ENCODE measurements at places on chromosomes 13 and 19.

DNA sequence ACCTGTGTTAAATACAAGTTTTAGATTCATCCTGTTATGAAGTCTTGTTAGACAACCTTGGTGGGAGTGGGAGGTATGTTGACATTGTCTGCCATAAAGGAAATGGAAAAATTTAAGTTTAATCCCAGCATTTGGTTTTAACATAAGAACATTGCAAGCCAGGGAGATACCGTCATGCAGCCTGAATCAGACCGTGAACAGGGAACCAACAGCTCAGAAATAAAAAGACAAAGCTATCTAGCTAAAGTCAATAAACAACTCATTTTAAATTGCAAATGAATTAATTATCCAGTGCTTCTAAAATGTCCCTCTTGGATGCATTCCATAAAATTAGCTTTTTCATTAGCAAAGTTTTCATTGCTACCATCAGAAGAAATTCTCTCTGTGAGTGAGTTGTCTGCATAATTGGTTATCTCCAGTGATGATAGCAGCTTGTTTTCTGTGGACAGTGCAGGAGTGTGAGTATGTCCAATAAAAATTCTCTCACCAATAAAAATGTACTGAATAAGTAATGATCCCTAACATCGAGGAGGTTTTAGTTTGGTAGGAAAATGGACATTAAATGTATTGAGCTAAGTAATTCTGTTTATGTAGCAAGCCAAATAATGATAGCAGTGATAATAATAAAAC, 170.6 kb upstream of the TMTC4 start:
- DNase-seq: no peak

GRCh38 chr19:46713781-46714443, 3.0 kb downstream of the PRKD2 start:
- DNase-seq: peak; percentile 78

DNA sequence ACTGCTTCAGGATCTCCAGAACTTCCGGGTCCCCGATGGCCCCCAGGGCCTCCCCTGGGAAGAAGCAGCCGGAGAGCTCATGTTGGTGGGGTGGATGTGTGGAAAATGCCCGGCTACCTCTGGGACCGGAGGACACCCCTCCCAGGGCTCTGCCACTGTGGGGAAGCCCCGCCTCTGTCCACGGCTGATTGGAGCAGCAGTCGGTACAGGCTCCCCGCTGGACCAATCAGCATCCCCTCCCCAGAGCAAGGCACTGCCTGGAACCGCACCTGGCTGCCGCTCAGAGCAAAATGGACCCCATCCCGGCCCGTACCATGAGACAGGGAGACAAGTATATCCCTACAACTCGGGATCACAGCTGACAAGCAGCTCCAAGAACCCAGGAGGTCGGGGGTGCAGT, 6.4 kb downstream of the DOHH start:
- peak; percentile 76 for DNase-seq

DNA sequence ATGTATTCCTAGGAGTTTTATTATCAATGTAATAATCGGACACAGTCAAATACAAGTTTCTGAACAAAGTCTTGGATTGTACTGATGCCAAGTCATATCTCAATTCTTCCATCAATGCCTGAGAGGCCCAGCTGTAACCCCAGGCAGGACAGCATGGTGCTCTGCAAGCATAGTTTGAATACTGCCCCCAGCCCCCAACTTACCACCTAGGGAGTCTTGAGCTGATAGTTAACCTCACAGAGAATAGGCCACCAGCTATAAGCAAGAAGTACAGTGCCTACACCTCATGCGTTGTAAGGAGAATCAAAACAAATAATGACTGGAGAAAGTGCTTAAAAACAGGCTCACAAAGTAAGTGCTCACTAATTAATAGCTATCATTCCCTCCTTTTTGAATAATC, 2.7 kb downstream of the PROSER1 start:
- no peak for DNase-seq

- no peak for DNase-seq
Measured at GRCh38 chr19:29016926-29017760, 195.8 kb downstream of the UQCRFS1 start.

DNA sequence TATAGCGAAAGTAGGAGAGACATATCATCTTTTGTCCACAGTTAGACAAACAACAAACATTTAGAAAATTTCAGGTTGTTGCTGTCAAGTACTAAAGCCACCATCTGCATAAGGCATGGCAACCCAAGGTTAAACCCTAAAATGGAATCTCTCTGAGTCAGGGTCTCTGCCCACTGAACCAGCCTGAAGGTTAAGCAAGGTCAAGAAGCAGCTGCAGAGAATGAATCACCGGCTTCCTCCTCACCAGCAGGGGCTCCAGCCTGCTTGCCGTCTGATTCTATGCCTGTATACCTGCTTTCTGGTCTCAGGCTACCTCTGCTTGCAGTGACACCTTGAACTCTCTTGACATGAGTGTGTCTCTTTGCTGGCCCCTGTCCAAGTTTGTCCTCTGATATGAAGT, 726.2 kb upstream of the SGCG start:
- DNase-seq: no peak

GRCh38 chr13:48490241-48490640, 42.6 kb downstream of the RCBTB2 start:
- no peak for DNase-seq

GRCh38 chr13:47337781-47338507, 441.1 kb upstream of the HTR2A start:
- no peak for DNase-seq

DNA sequence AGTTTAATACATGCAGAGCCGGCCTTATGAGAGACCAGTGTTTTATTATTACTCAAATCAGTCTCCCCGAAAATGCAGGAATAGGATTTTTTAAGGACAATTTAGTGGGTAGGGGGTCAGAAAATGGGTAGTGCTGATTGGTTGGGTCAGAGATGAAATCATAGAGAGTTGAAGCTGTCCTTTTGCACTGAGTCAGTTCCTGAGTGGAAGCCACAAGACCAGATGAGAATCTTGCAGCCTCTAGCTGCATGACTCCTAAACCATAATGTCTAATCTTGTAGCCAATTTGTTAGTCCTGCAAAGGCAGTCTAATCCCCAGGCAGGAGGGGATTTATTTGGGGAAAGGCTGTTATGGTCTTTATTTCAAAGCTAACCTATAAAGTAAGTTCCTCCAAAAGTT, 1163.9 kb downstream of the DIAPH3 start:
- no peak for DNase-seq

DNA sequence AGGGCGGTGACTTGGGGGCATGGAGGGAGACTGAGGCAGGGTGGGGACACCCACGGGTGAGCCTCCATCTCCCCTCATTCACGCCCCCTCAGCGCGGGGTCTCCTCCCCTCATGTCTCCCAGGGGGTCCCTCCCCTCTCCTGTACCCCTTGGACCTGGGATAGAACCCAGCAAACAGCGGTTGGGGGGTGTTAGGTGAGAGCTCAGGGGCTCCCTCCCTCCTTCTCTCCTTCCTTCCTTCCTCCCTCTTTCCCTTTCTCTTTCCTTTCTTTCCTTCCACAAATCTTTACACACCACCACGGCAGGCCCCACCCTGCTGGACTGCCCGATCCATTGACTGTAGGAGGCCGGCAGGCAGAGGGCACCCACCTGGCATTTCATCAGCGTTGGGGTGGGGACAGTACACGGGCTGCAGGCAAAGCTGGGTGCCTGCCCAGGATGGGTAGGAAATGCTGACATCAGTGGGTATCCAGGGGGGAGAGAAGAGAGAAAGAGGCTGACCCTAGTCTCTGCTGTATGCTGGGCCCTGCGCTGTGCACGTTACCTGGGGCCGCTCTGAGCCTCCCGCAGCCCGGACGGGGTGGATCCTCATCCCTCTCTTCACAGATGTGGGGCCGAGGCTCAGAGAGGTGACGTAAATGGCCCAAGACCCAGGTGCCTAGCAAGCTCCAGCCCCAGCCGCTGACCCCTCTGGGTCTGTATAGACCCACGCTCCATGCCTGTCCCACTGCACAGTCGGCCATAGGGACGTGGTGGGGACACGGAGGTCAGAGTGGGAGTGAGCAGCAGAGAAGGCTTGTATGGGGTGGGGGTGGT, 3.5 kb downstream of the SSC5D start:
- DNase-seq: no peak

DNA sequence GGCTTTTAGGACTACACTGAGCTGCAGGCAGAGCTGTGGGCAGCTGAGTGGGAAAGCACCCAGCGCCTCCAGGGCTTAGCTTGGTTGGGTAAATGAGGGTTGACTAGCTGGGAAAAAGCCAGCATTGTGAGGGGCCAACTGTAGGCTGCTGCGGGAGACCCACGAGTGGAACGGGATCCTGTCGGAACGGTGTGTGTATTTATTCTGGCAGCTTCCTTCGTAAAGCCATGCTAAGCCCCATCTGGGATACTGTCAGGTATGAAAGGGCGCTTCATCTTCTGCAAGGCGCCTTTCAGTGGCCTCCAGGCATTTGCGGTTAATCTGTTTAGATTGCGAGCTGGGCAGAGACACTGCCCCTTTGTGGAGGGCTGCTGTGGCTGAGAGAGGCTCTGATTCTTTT, 39.5 kb upstream of the CNMD start:
- no peak for DNase-seq

DNA sequence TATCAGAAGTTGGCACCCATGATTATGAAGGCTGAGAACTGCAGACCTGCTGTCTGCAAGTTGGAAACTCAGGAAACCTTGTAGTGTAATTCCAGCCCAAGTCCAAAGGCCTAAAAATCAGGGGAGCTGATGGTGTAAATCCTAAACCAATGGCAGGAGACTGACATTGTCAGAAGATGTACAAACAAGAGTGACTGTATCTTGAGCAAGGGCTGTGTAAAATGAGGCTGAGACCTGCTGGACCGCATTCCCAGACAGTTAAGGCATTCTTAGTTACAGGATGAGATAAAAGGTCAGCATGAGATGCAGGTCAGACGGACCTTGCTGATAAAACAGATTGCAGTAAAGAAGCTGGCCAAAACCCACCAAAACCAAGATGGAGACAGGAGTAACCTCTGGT, 147.7 kb downstream of the COG6 start:
- DNase-seq: no peak

DNA sequence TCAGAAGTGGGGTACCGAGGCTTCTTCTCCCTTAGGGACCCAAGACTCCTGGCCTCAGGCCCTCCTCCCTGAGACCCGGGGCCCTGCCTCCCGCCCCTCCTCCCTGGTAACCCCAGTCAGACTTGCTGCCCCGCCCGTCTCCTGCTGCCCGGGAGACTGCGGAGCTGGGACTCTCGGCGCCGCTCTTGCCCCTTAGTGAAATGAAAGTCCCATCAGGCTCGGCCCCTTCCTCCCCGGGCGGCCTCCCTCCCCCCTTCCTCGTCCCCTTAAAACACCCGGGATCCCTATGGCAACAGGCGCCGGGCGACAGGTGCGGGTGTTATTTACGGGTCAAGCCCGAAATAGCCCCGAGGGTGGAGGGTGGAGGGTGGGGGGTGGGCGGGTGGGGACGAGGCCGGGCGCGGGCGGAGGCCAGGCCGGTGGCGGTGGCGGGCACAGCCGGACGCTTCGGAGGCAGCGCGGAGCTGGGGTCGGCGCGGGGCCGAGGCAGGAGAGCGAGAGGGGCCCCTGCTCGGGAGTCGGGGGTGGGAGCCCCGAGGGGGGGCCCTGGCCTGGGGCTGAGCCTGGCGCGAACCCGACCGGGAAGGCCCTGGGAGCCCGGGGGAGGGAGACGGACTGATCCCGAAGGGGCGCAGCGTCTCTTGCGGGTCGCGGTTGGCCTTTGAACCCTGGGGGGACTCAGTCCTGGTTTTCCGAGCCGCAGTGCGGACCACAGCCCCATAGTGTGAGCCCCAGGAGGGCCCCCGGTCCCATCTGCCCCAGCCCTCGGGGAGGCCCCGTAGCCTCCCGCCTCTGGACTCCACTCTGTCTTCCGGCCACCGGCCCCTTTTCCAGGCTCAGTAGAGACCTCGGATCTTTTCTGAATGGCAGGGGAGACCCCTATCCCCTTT, at the start of gene CACNG6:
TSS of gene CACNG6 (plus strand) at position 414 of the 890 bp plus-strand sequence. CDS start 1,241 bp downstream, outside the sequence.
- DNase-seq: no peak

- DNase-seq: no peak
Measured at GRCh38 chr19:45663800-45664199, 4.2 kb upstream of the GIPR start.

GRCh38 chr19:8392017-8392591, 1.9 kb downstream of the RAB11B start:
- DNase-seq: no peak

GRCh38 chr13:96314974-96315373, 225.1 kb downstream of the HS6ST3 start:
- DNase-seq: no peak

- no peak for DNase-seq
Measured at GRCh38 chr19:15303105-15303780, 29.1 kb downstream of the BRD4 start.

DNA sequence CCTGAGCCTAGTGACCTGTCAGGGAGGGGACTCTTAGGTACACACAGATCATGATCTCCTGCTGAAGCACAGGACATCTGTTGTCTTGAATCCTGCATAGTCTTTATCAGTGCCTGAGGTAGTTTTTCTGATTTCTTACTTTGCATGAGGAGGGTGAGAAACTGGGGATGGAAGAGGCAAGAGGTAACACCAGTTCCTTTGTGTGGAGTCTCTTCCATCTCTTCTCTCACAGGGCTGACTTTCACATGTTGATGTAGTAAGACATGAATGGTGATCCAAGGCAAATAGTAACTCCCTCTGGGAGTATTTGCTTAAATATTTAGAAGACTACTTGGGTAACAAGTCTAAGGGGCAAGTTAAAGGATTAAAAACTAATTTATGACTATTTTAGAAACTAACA, 9.5 kb downstream of the NBEA start:
- DNase-seq: no peak

DNA sequence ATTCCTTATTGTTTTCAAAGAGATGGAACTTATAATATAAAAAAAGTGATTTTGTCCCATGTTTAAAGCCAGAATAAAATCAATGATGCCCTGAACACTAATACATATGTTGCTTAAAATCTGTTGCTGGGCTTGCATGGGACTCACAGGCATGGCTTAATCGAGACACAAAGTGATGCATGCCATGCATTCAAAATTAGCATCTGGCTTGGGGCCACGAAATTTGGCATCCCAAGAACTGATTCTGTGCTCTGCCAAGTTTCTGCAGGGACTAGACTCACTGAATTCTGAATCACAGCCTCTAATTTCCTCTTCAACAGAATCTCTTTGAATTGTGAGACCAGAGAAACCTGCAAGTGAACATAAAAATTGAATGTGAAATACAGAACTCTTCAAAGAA, 109.2 kb downstream of the PCDH17 start:
- no peak for DNase-seq

DNA sequence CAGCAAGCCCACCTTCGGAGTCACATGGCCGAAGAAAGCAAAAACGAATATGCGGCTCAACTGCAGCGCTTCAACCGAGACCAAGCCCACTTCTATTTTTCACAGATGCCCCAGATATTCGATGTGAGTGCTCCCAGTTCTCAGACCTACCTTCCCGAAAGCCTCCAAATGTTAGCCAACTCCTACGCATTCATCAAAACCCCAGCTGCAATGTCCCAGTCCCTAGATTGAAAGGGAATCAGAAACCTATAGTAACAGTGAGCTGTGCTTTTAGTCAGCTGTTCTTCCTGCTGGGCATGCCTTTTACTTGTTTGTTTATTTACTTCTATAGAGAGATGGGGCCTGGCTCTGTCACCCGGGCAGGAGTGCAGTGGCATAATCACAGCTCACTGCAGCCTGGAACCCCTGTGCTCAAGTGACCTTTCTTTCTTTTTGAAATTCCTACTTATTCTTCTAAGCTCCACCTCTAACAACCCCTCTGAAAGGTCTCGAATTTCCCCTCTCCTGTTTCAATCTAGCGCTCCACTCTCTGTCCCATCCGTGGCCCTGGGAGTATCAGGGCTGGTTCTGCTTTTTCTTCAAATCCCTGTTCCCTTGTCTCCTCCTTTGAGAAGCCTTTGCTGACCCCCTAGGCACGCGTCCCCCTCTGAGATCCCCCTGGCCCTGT, 4.4 kb downstream of the TRIP10 start:
- no peak for DNase-seq

- no peak for DNase-seq
Measured at GRCh38 chr19:55539090-55539984, 2.4 kb upstream of the SBK2 start.

- DNase-seq: no peak
Measured at GRCh38 chr13:97130190-97130589, 91.9 kb upstream of the MBNL2 start.
